ENCODE measurements at places on chromosomes 6 and 20.

DNA sequence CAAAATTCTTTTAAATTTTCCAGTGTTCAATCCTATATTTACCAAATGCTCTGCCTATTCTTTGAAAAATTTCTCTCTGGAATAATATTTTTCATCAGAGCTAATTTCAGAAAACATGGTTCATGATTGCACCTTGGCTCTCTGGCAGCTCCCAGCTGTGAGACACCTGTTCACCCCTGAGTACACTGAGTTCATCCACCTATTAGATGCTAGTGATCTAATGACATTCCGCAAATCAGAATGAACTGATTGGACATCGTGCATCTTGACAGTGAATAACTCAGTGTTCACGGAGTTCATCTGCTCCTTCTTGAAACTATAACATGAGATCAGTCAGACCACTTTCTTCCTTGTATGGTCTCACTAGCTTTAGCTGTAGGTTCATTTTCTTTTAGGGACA, 3.9 kb upstream of the SHPRH start:
- no peak for DNase-seq

DNA sequence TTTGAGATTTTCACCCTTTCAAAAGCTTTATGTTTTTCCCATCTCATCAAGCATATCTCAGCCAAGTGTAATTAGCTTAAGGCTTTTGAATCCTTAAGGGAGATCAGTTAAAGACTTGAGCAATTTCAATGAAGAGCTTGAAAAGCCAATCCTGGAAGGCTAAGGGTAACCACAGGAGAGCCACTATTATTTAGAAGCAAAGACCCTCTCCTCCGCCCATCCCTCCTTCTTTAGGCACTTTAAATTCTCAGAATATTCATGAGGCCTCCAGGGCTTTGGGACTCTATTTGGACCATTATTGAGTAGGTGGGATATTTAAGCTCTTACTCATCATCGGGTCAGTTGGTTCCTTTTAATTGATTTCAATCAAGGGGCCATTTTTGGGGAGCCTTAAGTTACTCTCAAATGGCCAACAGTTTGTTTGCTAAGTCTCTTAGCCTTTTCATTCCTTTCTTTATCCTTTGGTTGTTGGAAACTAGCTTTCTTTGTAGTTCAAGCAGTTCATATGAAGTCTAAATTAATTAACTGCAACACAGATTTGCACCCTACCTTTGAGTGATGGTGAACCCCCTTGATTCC, 567.2 kb downstream of the KIF16B start:
- no peak for DNase-seq

GRCh38 chr20:20237093-20237959, 130.6 kb upstream of the INSM1 start:
- DNase-seq = no peak

GRCh38 chr6:42383421-42384205, 68.1 kb downstream of the TRERF1 start:
- DNase-seq = no peak

GRCh38 chr20:54189630-54190029, 15.8 kb upstream of the CYP24A1 start:
- DNase-seq = no peak

All from stimulated activated CD8-positive, alpha-beta memory T cell treated with anti-CD3 and anti-CD28 coated beads, Interleukin-4, amount 100 ng/mL, for 1 hour (primary cell).